ENCODE measurements at places on chromosomes 5 and 9.
A peak's percentile ranks its signal among the peaks of the same experiment; 100 is the strongest.

DNA sequence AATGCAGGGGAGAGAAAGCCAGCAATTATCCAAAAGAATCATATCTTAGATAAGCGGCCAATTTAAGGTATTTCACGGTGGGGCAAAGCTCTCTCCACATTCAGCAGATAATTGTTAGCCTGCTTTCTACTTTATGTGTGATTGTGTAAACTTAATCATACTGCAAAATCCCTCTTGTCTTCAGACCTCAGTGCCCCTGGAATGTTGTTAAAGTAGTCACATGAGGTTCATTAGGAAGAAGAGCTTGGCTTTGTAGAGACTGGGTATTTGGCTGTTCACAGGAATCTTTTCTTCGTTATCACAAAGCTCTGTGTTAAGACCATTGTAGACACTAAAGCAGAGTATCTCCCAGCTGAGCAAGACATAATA lies 127.0 kb downstream of the RFK start:
- no peak for DNase-seq

DNA sequence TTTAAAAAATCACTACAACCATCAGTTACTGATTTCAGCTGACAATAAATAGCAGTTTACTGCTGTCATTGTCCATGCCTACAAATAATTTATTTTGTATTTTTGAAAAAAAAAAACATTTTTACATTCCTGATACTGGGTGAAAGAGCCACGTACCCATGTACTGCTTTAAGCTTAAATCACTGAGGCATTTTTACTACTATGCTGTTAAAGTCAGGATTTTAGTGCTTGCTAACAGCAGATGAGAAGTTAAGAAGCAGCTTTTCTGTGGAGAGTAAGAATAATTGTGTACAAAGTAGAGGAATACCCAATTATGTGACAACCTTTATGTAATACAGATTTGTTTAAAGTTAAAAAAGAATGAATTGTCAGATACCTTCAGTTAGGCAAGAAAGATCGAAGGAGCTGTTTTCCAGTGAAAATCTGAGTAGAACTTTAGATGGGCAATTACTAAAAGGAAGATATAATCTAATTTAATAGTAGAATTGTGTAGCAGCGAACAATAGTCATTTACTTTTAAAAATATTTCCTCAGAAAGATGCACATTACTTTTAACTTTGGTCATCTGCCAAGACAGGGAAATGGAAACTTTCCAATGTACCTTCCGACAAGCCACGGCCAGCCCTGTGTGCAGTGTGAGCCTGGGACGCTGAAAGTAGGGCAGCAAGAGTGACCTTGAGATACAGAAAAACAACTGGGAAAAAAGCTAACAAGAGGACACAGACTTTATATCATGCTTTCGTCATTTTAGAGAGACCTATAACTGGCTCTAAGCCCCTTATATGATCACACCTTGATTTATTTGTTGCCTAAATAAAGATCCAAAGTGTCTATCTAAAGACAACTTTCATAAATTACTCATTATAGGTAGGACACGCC lies 39.9 kb downstream of the RHOBTB3 start:
- DNase-seq = no peak

DNA sequence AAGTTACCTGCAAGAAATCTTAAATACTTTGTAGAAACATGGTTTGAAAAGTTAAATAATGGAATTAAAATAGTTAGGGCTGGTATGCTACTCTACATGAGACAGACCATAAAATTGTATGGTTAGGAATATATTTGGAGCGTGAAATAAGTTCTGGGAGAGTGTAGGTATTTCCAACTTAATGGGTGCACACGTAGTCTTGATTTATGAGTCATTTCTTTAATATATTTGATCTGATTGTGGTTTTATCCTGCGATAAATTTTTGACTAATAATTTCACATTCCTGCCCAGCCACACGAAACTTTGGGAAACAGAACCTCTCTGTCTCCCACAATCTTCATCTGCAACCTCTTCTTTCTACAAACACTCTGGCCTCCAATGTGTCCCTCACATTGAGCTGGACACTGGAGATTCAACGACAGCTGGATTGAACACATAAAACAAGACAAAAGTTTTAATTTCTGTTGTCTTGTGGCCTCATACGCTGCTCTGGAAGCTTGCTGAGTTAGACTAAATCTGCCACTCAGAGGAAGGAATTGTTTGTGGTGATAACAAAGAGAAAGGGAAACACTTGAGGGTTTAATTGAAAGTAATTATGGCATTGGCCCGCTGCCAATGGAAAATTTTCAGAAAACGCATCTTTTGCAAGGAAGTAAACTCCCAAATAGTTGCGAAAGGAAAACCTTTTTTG lies 201.8 kb upstream of the ZNF608 start:
- DNase-seq = no peak

GRCh38 chr5:65394087-65394486 lies 87.6 kb downstream of the ADAMTS6 start:
- peak; percentile 84 for DNase-seq

DNA sequence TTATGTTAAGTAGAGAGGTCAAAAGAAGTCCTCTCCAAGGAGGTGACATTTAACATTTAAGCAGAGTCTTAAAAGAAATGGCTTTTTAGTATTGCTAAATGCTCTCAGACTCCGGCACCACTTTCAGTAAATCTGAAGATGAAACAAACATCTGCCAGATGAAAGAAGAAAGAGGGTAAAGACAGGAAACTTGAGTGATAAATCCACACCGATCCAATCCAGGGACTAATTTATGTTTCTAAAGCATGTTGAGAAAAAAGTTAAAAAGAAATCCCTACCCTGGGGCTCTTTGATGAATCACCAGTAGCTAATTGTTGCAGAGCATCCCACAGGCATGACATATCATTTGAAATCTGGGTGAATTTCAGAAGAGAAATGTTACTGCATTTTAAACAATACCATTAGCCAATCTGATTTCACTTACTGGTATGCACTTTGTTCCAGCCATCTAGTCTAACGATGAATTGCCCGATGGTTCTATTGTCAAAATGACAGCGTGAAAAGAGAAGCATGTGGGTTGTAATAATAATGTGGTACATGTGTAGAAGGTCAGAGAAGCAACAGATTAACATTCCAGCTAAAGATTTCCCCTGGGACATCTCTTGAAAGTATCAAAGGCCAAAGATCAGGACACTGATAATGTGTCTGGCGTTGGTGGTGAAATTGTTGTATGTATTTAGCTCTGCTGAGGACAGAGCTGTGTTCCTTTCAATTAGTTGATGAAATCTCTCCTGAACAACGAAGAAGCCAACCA lies 485.7 kb downstream of the CSNK1G3 start:
- peak; percentile 32 for DNase-seq

Data from NCI-H226 (cell line).